Stromal cell of bone marrow (primary cell): ENCODE measurements at places on chromosomes 5 and 9.

- no peak for DNase-seq
Observed at GRCh38 chr9:81613002-81613812, 76.1 kb downstream of the TLE1 start.

GRCh38 chr5:626850-627249 lies 14.7 kb downstream of the CEP72 start:
- DNase-seq, result no peak

DNA sequence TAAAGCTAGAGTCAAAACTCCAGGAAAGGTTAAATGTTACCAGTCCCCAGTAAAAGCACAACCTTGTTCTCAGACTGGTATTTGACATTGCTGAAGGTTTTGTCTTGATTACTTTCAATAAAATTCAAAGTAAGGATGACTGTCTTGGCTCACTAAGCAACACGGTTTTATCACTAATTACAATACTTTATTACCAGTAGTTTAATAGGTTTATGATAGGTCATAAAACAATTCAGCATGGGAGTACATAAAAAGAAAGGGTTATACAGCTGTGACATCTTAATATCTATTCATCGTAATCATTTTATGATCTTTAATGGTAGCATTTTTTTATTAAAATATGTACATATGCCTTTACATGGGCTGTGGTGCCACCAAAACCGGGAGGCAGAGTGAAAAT lies 370.7 kb upstream of the IRX2 start:
- no peak for DNase-seq

DNA sequence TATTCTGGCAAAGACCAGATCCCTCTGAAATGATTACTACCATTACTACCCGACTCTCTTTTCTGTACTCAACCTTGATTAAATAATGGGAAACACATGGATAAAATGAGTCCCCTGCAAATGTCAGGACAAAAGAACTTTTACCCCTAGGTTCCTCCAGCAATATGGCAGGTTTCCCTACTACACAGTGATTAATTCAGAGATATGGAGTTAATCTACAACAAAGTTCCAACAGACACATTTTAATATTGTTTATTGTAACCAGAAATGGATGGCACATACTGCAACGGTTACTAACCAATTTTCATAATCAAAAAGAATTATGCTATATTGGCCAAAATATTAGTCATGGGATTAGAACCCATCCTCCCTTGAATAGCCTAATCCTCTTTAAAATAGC lies 294.8 kb downstream of the ATPSCKMT start:
- DNase-seq, result no peak

DNA sequence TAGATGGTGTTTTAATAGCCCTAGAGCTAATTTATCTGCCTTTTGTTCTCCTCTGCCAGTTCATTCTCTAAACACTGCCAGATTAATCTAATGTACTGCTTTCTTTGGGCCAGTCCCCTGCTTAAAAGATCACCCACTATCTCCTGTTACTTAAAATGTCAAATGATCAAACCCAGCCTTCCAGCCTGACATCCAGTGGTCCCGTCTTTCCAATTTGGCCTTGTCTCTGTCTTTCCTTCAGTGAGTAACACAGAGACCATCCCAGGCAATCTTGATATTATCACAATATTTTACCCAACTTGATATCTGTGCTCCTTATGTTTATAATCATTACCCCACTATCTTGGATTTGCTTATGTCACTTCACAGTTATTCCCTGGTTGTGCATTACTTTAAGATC lies 12.0 kb downstream of the PRR16 start:
- DNase-seq, result no peak

DNA sequence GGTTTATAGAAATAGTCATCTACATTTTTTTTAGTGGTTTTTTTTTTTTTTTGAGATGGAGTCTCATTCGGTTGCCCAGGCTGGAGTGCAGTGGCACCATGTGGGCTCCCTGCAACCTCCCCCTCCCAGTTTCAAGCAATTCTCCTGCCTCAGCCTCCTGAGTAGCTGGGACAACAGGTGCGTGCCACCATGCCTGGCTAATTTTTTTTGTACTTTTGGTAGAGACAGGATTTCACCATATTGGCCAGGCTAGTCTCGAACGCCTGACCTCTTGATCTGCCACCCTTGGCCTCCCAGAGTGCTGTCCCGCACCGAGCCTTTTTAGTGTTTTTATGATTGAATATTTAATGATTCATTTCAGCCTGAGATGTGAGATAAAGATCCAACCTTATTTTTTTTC lies 27.3 kb downstream of the ANKRD33B start:
- DNase-seq, result no peak

DNA sequence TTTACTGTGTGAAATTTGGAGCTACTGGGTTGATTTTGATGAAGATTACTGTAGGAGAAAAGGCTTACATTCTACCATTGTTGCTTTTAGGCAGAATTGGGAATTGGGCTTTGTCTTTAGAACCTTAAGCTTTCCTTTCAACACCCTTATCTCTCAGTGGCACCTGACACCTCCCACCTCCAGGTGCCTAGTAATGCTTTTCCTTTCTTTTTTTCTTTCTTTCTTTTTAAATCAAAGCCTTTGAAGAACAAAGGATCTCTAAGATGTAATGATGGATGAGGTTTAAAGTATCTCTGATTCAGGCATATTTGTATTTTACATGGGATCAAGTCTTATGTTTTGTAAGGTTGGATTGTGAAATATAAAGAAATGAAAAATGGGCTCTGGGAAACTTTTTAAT lies 2.9 kb upstream of the ADGRV1 start:
- DNase-seq, result no peak

GRCh38 chr5:435961-436640 lies 6.9 kb upstream of the EXOC3 start:
- no peak for DNase-seq

DNA sequence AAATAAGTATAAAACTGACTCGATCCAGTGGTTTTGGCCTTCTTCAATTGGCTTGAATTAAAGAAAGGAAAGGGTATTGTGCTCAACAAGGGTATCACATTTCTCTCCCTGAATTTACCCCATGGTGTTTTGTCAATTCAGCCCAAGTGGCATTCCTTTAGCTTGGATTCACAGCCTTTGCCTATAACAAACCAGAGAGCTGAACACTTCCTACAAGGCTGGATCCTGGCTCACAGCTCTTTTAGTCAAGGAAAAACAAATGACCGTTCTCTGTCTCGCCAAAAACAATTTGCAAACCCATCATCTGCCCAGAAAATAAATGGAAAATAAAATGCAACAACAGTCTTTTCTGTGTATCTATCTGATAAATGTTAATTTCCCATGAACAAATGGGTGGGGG lies 5.7 kb downstream of the ZNF366 start:
- peak; percentile 59 for DNase-seq

- DNase-seq, result no peak
Observed at GRCh38 chr5:124289130-124289529, 457.3 kb downstream of the ZNF608 start.

DNA sequence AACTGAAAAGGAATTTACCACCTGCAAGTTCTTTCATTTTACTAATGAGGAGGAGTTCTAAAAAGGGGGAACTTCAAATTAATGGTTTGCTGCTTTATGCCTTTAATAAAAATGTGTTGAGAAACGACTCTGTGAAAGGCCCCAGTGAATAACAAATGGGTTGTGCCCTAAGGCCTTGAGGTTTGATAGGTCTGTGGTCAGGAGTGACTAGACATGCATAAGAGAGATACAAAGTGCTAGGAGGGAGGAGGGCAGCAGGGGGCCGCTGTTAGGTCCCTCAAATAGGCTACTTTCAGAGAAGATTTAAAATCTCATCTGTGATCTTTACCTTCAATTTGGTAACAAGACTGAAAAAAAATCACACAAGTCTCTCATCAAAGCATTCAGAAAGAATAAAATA lies 58.3 kb downstream of the FAM81B start:
- DNase-seq, result no peak

DNA sequence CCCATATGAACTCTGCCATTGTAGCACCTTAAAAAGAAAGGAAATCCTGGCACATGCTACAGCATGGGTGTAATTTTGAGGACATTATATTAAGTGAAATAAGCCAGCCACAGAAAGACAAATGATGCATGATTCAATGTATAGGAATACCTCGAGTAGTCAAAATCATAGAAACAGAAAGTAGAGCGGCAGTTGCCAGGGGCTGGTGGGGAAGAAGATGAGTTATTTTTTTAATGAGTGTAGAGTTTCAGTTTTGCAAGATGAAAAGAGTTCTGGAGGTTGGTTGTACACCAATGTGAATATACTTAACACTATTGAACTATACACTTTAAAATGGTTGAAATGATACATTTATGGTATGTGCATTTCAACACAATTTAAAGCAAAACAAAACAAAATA lies 133.0 kb downstream of the ZDHHC21 start:
- no peak for DNase-seq

DNA sequence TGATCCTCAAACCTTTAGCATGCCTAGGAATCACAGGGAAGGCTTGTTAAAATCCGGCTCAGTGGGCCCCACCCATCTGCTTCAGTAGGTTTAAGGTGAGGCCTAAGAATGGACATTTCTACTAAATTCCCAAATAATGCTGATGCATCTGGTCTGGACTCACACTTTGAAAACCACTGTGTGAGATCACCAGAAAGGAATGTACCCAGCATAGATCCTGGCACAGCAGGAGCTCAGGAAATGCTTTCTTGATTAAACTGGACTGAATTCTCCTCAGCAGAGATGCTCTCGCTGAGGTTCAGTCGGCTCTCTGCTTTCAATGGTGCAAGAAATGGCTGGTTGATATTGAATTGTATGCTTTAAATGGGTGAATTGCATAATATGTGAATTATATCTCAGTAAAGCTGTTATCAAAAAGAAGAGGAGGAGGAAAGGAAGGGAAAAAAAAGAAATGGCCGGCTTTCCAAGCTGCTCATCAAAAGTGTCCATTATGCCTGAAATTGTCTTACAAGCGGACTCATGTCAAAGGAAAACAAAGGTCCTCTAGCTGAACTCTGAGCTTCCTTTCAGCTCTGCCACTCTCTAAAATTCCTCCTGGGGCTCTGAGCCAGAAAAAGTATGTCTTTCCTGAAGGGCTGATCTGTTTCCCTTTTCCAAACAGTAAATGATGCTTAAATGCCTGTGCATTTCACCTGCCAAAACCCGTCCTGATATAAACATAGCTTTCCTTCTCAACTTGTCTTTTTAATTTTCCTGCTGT lies 77.6 kb upstream of the SAP30L start:
- DNase-seq, result peak; percentile 87

DNA sequence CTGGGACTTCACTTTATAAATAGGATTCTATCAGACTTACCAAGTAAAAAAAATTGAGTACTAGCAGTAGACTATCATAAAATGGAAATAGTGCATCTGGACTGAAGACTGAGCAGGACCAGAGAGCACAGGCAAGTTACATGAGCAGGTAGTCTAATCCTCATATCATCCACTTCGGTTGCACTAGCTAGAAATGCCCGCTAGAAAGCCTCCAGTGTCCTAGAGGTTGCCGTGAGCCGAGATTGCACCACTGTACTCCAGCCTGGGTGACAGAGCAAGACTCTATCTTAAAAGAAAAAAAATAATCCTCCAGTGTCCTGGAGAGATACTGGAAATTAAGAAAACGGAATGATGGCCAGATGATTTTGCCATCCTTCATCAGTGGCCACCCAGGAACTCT lies 20.0 kb downstream of the C5orf47 start:
- no peak for DNase-seq

GRCh38 chr5:132470010-132470392 lies 20.6 kb downstream of the IRF1 start:
- no peak for DNase-seq

- no peak for DNase-seq
Observed at GRCh38 chr9:93288341-93288740, 104.4 kb downstream of the WNK2 start.

GRCh38 chr5:156155598-156155997 lies 171.4 kb upstream of the SGCD start:
- no peak for DNase-seq

GRCh38 chr5:138660051-138660572 lies 84.9 kb upstream of the HSPA9 start:
- DNase-seq, result no peak

DNA sequence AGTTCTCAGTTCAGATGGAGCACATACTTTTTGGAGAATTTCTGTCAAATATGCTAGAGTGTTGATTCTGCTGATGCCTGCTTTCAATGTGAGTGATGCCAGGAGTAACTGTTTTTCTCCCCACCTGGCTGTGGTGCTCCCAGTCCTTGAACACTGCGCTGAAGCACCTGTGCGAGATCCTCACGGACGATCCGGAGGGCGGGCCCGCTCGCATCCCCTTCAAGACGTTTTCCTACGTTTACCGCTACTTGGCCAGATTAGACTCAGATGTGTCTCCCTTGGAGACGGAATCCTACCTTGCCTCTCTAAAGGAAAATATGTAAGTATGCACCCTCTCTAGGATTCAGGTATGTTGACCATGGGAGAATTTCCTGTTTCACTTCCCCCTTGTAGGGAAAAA lies 19.4 kb downstream of the ROPN1L start:
- no peak for DNase-seq

- DNase-seq, result no peak
Observed at GRCh38 chr5:452978-453710, 10.2 kb downstream of the EXOC3 start.

DNA sequence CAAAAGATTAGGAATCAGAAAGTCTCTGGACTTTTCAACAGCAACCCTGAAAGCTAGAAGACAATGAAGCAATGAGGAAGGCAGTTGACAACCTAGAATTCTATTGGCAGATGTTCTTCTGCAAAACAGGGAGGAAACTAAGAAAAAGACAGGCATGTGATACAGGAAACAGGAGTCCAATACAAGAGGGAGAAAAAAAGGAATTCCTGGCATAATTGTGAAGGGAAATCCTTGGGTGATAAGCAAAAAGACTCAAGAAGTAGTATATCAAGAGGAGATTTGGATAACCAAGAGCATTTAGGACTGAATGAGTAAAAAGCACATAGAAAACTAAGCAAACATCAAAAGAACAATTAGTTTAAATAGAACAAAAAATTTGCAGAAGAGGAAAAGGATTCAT lies 58.6 kb downstream of the LPAR1 start:
- no peak for DNase-seq

- DNase-seq, result no peak
Observed at GRCh38 chr5:177553671-177554429, 513 bp downstream of the FAM193B start.

DNA sequence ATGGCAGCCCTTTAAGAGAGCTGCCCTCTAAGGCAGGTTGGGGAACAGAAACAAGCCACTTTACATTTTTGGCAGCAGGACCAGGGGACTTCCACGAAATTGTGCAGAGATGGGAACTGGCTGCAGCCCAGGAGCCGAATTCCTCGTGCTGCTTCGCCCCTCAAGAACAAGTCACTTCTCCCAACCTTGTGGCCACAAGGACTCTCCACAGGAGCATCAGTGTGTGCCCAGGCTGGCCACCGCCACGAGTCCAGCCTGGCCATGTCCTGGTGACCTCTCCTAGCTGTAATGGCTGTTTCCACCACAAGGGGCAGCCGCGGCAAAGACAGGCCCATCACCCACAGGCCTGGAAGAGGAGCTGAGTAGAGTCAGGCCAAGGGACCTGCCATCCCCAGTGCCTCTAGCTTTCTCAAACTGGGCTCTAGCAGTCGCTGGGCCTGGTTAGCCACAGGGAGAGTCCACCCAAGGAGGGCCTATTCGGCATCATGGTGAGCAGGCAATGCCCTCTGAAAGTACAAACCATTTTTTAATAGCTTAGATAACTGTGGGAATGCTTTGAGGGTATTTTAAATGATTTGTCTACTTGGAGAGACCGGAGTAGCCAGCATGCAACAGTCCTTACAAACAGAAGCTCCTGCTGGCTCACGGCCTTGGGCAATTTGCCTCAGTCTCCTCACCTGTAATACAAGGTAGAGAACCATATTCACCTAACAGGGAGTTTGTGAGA lies 129.0 kb downstream of the COL23A1 start:
- no peak for DNase-seq

GRCh38 chr5:151674626-151675610 lies 11.8 kb downstream of the SPARC start:
- DNase-seq, result no peak
